Right hindlimb (tissue), 1 donor: ENCODE measurements at places on chromosomes 5 and 9.
A peak's percentile ranks its signal among the peaks of the same experiment; 100 is the strongest.

- no peak for DNase-seq
Observed at GRCh38 chr5:124287813-124288212, 458.6 kb downstream of the ZNF608 start.

GRCh38 chr5:145978708-145979107 is 42.3 kb downstream of the SH3RF2 start:
- DNase-seq: no peak

DNA sequence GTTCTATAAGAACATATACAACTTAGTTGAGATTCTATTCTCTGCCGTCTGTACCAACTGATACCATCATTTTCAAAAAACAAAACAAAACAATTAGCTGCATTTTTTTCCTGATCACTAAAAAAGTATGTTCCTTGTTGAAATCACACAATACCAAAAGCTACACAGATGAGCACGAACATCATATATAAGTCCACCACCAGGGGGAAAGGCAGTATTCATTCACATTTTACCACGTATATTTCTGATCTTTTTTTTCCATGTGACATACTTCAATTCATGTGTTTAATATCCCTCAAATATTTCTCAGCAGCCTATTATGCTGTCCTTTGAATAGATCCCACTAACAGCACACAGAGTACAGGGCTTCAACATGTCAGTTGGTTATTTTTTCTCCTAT is 40.6 kb downstream of the IRX2 start:
- no peak for DNase-seq

- no peak for DNase-seq
Observed at GRCh38 chr5:74865256-74865803, 857 bp downstream of the FAM169A start.

DNA sequence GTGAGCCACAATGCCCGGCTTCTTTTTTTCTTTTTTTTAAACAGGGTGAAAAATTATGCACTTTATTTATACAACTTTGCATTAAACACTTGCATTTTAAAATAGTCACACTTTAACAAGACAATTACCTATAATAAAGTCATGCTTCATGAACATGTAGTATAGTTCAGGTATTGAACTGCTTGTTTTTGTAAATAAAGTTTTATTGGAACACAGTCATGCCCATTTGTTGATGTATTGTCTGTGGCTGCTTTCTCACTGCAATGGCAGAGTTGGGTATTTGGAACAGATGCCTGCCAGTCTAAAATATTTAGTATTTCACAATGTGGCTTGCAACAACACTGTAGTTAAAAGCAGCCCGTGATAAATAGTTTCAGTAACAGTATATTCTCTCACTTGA is 32.8 kb upstream of the CCL21 start:
- DNase-seq: no peak

DNA sequence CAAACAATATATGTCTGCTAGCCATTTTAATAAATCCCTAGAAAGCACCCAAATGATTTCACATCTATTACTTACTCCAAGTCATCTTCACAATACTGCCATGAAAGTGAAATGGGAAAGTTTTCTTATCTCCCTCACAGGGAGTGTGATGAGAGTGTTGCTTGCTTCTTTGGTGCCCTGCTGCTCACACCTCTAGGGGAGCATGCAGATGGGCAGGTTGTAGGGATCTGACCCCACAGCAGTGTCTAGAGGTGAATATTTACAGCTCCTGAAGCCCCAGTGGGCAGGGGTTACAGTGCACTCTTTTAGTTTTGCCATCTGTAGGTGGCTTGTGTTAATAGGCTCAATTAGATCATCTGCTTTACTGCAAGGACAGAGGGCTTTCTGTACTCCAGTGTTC is 173.2 kb downstream of the GABRG2 start:
- DNase-seq: no peak

DNA sequence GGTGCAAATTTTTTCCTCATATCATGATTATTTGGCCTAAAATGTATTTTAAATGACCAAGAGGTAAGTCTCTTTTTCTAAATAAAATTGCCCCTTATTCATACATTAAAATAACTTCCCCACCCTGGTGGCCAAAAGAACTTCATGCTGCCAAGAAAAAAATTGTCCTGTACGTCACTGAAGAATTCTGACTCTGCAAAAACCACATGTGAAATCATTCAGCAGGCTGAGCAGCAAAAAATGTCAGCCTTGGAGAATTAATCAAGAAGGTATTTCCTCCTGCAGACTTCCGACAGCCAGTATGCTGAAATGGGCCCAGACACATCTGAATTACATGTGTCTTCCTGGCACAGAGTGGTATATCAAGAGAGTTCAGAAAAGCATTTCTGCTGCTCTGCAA is 94.6 kb upstream of the HMHB1 start:
- peak; percentile 45 for DNase-seq

DNA sequence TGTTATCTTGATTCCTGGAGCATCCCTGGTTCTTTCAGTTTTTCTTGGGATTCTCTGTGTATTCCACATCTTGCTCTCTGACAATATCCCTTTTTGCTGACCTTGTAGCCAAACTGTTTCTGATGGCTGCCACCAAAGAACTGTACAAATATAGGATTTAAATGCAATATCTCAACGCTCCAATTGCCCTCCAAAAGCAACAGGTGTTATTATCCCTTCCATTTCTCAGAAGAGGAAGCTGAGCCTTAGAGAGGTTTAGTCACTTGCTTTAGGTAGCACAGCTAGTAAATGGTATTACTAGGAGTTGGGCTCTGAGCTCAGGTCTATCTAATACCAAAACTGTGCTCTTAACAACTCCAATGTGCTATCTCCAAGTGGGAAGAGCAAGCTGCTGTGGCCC is 24.2 kb upstream of the HAND1 start:
- DNase-seq: no peak

GRCh38 chr9:34454571-34455065 is 3.8 kb downstream of the FAM219A start:
- no peak for DNase-seq

- no peak for DNase-seq
Observed at GRCh38 chr9:36729906-36730305, 157.2 kb downstream of the MELK start.

DNA sequence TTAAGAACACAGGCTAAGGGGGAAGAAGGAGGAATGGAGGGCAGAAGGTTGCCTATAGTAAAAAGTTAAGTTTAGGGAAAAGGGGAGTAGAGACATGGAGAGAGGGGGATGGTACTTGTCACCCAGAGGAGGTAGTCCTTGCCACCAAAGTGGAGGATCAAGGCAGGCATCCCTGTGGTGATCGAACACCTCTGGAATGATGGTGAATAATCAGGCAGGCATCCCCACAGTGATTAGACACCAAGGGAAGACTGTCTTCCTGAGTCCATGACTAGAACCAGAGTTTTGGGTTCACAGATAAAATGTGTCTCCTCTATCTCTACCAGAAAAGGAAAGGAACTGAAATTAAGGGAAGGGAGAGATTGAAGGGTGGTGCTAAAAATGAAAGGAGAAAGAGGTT is 19.2 kb upstream of the HMGCS1 start:
- no peak for DNase-seq

DNA sequence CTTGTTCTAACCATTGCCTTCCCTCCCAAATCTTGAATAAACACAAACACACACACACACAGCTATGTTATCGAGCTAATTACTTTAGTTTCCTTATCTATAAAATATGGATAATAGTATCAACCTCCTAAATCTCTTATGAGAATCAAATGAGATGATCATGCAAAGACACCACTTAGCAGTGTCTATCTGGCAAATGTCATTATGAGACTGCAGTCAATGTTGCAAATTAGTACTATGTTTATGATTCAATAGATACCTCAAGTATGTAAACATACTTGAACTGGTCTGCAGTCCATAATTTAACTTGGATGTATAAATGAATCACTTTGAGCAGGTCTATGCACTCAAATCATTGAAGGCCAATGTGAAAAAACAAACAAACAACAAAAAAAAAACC is 22.2 kb upstream of the ERAP2 start:
- no peak for DNase-seq

- no peak for DNase-seq
Observed at GRCh38 chr9:131222460-131222859, 53.9 kb downstream of the FAM78A start.

- DNase-seq: no peak
Observed at GRCh38 chr5:161412792-161413191, 133.7 kb downstream of the GABRB2 start.

GRCh38 chr5:103915081-103915480 is 352.5 kb upstream of the NUDT12 start:
- DNase-seq: no peak

GRCh38 chr9:68771376-68771775 is 66.3 kb downstream of the PIP5K1B start:
- no peak for DNase-seq

DNA sequence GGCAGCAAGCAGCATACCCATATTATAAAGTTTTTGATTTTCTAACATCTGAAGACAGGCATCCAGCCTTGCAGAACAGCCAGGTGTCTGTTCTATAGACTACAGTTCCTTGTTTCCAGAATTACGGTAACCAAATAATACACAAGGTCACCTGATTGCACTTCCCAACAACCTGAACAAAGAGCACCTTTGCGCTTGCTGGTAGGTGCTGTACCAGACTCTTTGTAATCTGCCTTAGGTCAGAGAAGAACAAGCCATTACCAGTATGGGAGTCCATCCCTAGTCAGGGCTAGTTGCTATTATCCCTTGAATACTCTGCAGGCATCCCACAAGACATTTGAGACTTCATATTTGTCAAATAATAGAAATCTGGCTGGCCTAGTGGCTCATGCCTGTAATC is 256.2 kb downstream of the ARRDC3 start:
- no peak for DNase-seq

DNA sequence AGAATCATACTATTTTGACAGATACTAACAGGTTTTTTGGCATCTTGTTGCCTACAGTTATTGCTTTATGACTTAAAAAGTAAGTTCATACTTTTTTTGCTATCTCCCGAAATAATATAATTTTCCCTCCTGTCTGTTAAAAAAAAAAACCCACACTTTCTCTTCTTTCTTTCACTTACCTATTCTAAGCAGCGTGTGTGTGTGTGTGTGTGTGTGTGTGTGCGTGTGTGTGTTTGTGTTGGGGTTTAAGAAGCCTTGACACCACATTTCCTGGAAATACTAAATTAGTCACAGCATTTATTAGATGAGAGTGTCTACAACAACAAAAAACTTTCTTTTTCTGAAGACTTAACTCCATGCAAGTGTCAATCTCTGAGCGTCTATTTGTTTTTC is 12.4 kb downstream of the TNFAIP8 start:
- DNase-seq: no peak

DNA sequence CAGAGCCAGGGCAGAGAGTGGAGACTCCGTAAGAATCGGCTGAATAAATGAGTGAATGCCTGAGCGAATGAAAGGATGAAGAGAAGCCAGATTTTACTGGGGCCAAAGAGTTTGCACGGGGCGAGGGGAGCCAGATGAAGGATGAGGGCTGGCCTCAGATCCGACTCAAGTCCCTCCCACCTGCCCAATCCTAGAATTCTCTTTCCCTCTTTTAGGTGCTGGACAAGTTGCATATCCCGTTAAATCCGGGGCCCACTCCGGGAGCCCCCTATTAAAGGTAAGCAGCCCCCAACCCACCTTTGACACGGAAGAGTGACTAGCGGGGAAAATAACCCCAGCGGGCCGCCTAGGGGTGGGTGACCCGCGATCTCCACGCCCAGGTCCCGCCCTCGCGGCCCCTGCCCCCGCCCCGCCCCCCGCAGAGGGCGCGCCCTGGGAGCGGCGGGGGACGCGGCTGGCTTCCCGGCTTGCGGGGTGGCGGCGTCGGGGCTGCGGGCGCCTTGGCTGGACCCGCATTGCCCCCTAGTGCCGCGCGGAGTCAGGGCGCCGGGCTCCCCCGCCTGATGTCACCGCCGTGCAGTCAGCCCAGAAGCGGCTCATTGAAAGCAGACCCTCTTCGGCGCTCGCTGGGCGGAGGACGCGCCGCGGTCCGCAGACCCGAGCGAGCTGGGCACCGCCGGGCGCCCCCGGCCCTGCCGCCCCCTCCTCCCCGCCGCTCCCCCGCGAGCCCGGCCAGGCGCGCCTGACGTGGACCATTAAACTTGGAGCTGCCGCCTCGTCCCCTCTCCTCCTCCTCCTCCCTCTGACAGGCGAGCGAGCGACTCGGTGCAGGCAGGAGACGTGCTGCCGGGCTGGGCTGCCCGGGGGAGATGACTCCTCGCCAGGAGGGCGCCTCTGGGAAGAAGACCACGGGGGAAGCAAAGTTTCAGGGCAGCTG is at the start of gene ADRA1B:
Gene ADRA1B (plus strand): TSS at position 579 of the 937 bp plus-strand sequence. CDS start 424 bp downstream, outside the sequence.
- peak; percentile 77 for DNase-seq

- DNase-seq: no peak
Observed at GRCh38 chr5:150548123-150548522, 40.2 kb downstream of the NDST1 start.

DNA sequence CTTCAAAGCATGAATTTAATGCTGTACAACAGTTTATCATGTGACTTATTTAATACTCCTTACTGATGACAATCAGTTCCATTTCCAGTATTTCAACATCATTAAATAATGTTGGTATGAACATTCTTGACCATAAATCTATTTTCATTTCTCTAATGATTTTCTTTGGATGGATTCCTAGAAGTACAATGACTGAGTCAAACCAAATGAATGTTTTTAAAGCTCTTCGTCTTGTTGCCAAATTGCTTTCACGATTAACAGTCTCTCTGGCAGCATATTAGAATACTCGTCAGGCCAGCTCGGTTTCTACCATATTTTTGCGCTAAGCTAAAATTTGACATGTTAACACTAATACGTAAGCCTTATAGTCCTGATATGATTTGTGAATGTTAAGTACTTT is 197.0 kb downstream of the TRPM3 start:
- DNase-seq: peak; percentile 22

DNA sequence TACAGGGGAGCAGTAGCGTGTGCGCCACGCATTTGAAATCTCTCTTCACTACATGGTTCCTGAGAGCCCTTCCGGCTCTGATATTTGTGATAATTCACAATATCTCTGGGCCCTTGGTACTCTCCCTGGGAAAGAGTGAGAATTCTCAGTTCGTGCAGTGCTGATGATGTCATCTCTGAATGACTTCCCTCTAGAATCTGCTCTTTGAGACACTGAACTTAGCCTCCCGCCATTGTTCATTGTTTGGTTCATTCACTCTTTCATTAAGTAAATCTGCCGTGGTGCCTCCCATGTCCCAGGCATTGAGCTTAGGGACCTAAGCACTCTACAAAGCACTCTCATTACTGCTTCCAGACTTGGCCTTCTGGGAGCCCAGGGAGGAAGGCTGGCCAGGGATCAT is 94.0 kb downstream of the PPARGC1B start:
- no peak for DNase-seq

DNA sequence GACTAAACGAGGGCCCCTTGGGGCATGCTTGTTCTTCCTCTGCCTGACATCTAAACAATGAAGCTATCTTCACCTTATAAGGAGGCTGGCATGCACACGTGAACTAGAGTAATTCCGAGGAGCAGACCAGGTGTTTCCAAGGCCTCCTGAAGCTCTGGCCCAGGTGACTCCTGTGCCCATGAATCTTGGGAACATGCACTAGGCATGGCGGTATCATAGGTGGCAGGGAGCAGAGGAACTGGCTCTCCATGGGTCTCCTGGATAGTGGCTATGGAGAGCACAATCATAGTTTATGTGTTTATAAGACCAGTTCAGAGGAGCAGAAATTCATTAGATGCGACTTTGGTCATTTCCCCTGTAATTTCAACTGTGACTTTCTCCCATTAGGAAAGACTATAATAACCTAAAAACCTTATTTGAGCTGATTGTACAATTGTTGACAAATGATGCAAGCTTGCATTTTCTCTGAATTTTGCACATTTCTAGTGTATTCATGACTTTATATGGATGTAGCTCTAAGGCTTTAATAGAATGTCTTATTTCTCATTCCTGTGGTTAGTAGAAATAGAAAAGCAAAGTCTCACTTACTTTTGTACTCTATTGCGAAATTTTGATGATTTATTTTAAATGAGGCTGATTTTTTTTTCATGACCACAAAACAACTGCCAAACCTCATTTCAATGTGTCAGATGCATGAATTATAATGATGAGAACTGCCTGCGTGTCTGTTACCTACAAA is 135.3 kb upstream of the RPS23 start:
- DNase-seq: no peak
